A549 (cell line): ENCODE measurements at places on chromosomes 7 and 10.

- peak; percentile 29 for DNase-seq
These were observed 21.4 kb upstream of the RSBN1L start for GRCh38 chr7:77674878-77675277.

DNA sequence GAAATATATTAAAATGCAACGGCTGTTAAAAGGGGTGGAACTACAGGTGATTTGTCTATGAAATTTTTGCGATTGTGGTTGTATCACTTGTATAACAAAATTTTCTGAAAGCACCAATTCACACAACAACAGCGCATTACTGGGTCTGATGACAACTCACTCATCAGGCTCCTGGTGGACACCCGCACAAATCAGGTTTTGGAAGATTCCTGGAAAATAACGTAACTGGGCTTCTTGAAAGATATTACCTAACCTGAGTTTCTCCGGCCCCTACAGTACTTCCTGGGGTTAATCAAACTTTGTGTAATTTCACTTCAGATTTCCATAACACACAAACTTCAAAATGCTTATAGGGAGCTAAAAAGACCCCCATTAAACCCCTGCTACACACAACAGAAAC, 7.6 kb downstream of the SNX8 start:
- no peak for DNase-seq

- DNase-seq, result no peak
These were observed 51.8 kb upstream of the PARD3 start for GRCh38 chr10:34866848-34867247.

- DNase-seq, result no peak
These were observed 124.7 kb downstream of the CNOT4 start for GRCh38 chr7:135385209-135385608.

DNA sequence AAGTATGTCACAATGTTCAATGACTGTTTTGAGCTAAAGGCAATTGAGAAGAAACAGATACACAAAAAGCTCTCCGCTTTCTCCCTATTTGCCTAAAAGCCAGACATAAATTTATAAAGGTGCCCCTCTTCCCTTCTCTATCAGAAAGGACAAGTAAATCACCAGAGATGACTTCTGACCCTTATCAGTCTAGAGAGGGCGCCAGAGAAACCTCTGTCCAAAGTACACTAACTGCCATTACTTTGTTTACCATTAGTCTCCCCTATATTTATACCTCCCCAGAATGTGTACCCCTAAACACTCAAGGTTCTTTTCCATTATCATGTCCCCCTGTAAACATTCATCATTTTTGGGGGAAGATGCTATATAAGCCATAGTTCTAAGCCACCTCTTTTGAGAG, 49.3 kb downstream of the TPK1 start:
- DNase-seq, result no peak

DNA sequence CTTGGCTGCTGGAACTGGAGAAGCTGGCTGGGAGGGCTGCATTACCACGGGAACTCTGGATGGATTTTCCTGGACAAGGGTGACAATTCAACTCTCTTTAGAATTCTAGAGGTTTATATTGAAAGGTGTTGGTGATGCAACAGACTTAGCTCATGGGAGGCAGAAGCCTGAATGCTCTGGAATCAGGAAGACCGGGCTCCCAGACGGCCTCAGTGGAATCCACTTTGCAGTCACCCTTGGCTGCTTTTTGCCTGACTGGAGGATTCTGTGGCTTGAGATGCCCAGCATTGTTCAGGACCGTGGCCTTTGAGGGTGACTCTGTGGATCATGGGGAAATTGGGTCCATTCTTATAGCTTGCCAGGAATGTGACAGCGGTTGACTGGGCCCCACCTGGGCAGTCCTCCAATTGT, 32.3 kb downstream of the PYROXD2 start:
- no peak for DNase-seq
